ENCODE measurements at places on chromosomes 2 and 18. TPM values are rescaled to one million over a fixed set of nuclear protein-coding genes. Genes with fewer than 3 reads are reported as not detected.

SEPTIN10 gene
- total RNA-seq = 36.5 TPM

SKOR2 gene
- total RNA-seq = 0.16 TPM

CCDC74B gene
- total RNA-seq = 5.9 TPM

PRSS56 gene
- 0.55 TPM for total RNA-seq

LDAH gene
- total RNA-seq = 19.6 TPM

TRAK2 gene
- 16.3 TPM for total RNA-seq

PROKR1 gene
- total RNA-seq = 1.1 TPM

GREB1L gene
- 2.5 TPM for total RNA-seq

DSG4 gene
- not detected for total RNA-seq

SP100 gene
- total RNA-seq = 48.8 TPM

IKZF2 gene
- 6.0 TPM for total RNA-seq

GAL3ST2 gene
- 0.66 TPM for total RNA-seq

SLC14A1 gene
- 0.71 TPM for total RNA-seq

STARD6 gene
- not detected for total RNA-seq

CAPG gene
- 2.8 TPM for total RNA-seq

SCN3A gene
- 2.3 TPM for total RNA-seq

PASK gene
- 16.5 TPM for total RNA-seq

SERPINB2 gene
- total RNA-seq = not detected

NEB gene
- 3.5 TPM for total RNA-seq

POMC gene
- 0.50 TPM for total RNA-seq

NT5DC4 gene
- not detected for total RNA-seq

CHRNG gene
- 0.50 TPM for total RNA-seq

STK39 gene
- 23.9 TPM for total RNA-seq

LYG2 gene
- total RNA-seq = not detected

MC4R gene
- total RNA-seq = 0.31 TPM

CHMP1B gene
- 32.7 TPM for total RNA-seq

C2orf42 gene
- total RNA-seq = 16.4 TPM

SLC40A1 gene
- 4.1 TPM for total RNA-seq

RTP5 gene
- total RNA-seq = 0.65 TPM

CBLN2 gene
- 7.2 TPM for total RNA-seq

SP140L gene
- 5.1 TPM for total RNA-seq

VPS4B gene
- total RNA-seq = 47.2 TPM

All from motor neuron (in vitro differentiated cells).